Effector memory CD8-positive, alpha-beta T cell (primary cell): ENCODE measurements at places on chromosomes 2 and 18.

DNA sequence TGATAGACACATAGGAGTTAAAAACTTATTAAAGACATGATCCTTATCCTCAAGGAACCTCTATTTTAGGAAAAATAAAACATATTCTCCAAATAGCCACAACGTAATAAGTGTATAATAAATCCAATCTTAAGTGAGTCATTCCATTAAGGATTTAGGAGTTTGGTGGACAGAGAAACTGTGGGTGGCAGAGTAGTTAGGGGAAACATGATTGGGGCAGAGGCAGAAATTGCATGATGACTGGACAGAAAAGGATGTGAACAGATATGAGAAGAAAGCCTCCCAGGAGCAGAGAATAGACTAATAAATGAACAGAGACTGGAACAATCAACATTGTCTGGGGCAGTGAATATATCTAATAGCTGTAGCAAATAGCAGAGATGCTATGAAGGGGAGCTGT, 48.1 kb upstream of the SIGLEC15 start:
- no peak for DNase-seq

GRCh38 chr2:58853420-58853819, 612.3 kb upstream of the FANCL start:
- no peak for DNase-seq

DNA sequence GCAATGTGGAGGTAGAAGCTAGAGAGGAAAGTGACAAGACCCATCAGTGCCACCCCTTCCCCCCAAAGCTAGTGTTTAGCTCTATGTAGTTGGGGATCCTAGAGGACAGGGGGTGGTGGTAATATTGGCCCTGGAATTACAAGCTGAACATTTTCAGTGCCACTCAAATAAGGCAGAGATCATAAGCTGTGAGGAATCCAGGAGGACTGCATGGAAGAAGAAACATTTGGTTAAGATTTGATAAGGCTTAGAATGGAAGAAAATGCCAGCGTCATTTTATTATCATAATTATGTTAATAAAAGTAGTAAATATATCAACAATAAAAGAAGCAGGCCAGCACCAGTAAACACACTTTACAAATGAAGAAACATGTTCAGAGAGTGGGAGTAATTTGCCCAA, 33.7 kb downstream of the KCNK3 start:
- no peak for DNase-seq

DNA sequence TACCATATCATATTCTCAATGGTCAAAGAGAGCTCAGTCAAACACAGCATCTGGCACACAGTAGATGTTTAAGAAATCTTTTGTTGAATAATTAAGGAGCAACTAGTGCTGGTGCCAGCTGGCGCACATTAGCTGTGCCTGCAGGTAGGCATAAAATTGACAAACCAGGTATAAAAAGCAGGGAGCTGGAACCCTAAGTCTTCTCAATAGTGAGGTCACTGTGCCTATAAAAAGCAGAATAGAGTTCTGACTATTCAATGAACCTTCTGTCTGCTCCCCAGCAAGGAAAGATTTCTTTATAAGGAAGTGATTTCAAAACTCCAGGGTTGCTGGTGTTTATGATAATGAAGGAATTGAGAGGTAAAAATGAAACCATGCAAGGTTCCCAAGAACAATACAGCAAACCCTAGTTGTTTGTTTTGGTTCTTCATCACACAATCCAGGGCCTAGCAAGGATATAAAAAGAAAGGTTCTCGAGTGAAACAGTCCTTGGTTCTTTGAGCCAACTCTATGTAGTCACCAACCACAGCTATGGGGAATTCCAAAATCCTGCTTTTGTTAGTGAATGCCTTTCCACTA, 76.1 kb downstream of the THADA start:
- no peak for DNase-seq

- DNase-seq: no peak
These were observed 102.6 kb upstream of the LPIN2 start for GRCh38 chr18:3115447-3116030.

GRCh38 chr18:55841314-55841713, 253.3 kb upstream of the TCF4 start:
- DNase-seq: no peak

DNA sequence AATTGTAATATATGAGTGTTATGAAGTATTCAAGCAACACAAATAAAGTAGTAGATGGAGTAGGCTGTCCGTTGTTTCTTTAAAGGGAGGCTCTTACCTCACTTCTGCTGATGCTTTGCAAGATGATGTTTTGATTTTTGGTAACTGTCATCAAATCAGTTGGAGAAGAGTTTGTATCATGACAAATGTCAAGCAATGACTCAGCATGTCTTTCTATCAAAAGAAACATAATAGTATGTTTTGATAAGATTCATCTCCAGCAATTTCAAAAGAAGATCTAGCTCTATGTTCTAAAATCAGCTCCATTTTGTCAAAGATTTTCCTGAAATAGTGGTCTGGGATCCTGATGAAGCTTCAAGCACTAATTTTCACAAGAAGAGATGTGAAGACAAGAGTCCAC, 25.6 kb downstream of the MAP3K19 start:
- DNase-seq: no peak

- DNase-seq: no peak
These were observed 13.9 kb upstream of the SLC66A3 start for GRCh38 chr2:11141319-11141718.

GRCh38 chr2:191105082-191105481, 45.7 kb downstream of the STAT4 start:
- DNase-seq: no peak

- no peak for DNase-seq
These were observed 397.7 kb downstream of the TRIB2 start for GRCh38 chr2:13114391-13114790.

DNA sequence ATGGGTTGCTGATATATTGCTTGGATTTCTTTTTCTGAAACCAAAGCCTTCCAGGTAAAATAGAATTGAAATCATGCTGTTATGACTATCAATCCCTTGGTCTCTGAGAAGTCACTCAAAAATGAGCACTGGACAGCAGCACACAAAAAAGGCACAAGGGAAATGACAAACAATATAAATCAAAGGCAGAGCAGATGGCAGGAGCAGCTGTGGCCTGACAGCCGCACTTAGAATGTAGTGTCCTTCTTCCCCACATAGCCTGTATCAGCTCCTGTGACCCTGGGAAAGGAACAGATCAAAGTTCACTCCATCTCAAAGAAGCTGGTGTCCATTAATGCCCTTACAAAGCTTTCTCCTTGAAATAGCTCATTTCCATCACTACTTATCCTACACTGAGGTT, 326.7 kb downstream of the SUCLG1 start:
- DNase-seq: no peak

- no peak for DNase-seq
These were observed 16.2 kb downstream of the DOCK10 start for GRCh38 chr2:225025917-225026571.

- DNase-seq: no peak
These were observed 4.4 kb downstream of the LYPD1 start for GRCh38 chr2:132665401-132666140.

DNA sequence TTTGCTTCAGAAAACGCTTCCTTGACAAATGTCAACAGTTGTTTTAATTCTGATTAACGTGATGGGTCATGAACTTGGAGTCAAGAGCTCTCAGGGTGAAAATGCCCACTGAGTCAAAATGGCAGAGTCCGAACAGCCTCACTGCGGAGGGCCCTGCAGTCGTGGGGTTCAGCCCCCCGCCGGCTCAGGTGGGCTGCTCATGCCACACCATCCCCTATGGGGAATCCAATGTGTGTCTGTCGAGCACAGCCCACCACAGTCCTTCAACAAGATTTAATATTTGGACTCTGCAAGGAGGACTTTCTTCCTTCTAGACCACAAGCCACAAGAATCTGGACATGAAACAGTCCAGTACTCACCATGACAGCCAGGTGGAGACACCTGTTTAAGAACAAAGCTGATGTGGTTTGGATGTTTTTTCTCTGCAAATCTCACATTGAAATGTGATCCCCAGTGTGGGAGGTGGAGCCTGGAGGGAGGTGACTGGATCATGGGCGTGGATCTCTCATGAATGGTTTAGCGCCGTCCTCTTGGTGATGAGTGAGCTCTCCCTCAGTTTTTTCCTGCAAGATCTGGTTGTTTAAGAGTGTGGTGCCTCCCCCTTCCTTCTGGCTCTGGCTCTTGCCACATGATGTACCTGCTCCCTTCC, 201.0 kb downstream of the NDUFA10 start:
- DNase-seq: no peak

- no peak for DNase-seq
These were observed 18.1 kb upstream of the ZNF407 start for GRCh38 chr18:74579496-74580065.

DNA sequence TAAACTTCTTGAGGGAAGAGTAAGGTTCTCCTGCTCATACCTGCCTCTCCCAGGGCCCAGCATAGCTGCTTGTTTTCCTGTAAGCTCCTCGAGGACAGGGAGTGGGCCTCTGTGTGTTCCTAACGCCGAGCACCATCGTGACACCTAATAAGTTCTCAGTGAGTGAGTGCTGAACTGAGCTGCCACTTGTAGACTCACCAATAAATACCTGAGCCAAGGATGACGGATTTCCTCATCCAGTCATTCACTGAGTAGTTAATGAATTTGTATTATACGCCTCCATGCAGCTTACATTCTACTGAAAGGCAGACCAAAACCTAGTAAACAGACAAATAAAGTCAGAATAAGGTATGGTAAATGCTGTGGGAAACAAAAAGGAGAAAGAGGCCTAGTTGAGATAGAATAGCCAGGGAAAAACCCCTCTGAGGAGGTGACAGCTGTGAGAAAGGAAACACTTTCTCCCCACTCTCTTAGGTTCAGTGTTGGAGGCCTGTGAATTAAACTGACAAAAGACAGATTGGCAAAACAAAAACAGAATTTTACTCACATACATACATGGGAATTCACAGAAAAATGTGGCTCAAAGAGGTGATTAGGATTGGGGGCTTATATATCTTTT, 138.6 kb downstream of the B3GNT2 start:
- DNase-seq: no peak

DNA sequence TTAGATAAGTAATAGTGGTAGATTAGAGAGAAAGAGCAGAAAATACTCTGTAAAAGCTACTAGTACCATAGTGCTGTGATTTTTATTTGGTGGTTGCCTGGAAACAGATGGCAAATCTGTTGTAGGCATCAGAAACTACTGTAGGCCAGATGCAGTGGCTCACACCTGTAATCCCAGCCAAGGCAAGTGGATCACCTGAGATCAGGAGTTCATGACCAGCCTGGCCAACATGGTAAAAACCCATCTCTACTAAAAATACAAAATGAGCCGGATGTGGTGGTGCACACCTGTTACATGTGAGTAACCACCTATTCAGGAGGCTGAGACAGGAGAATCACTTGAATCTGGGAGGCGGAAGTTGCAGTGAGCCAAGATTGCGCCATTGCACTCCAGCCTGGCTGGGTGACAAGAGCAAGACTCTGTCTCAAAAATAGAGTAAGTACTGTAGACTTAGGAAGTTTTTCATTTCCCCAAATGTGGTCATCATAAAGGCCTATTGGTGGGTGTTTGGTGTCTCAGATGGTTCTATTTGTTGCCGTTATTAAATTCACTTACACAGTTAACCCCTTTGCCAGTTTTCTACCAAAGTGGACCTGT, 79.6 kb downstream of the SPTBN1 start:
- no peak for DNase-seq

DNA sequence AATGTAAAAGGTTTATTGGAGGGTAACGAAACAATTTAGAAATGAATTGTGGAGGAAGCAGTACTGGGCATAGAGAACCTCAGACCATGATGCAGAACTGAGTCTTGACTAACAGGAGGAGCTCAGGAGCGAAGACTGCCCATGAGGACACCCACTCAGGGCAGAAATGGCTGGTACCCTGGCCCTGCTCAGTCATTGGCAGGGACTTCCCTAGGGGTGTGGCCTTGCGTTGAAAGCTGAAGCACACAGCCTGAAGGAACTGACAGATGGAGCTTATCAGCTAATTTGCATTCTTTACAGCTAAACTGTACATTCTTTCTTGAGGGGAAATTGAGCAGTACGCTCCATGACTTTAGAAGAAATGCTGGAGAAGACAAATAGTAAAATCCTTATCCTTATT, 57.1 kb downstream of the PDK1 start:
- no peak for DNase-seq

DNA sequence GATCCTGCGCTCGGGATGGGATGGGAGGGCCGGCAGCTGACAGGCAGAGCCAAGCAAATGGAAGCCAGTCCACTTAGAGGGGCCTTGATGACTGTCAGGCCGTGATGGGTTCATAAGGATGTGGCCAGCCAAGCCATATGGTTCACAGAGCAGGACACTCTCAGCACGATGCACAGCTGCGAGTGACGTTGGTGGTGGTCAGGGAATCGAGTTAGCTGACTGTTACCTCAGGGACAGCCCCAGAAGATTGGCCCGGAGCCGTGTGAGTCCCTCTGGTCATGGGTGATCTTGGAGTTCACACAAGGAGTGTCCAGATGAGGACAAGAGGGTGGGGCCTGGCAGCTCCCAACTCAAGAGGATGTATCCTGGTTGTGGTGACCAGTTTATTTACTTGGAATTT, 70.2 kb downstream of the TPGS2 start:
- DNase-seq: no peak

DNA sequence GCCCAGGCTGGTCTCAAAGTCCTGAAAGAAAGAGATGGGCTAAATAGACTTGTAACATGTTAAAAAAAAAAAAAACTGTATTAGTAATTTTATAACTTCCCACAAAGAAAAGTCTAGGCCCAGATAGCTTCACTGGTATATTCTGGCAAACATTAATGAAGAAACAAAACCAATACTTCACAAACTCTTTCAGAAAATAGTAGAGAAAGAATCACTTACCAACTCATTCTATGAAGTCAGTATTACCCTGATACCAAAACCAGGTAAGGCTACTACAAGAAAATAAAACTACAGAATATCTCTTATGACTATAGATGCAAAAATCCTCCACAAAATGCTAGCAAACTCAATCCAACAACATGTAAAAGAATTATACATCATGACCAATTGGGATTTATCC, 59.9 kb upstream of the ODC1 start:
- DNase-seq: no peak

DNA sequence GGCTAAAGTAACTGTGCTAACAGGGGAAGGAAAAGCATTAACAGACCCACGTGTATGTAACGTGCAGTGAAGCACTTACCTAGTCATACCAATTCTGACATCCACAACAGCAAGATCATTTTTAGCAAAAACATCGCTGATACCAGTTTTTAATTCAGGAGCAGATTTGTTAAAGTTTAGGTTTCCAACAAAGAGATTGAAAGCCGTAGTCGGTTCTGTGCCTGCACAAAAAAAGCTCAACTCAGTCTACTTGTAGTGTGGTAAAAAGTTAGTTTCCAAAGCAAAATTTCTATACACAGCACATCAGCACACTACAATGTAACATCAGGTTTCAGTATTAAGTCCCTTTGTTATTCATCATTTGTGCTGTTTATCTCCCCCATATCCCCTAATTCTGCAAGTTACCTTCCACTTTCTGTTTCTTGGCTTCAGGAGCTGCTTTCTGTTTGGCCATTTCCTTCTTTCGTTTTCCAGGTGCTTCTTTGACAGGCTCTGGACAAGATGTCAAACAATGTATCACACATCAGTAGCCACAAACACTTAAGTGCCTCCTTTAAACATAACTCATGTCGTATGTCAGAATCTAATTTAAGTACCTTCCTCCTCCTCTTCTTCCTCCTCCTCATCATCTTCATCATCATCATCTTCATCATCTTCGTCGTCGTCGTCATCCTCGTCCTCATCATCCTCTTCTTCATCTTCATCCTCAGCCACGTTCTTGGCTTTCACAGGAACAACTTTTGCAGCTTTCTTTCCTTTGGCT, 4.0 kb downstream of the NCL start:
- no peak for DNase-seq

- DNase-seq: no peak
These were observed 42.6 kb upstream of the HPCAL1 start for GRCh38 chr2:10260130-10260529.
